ENCODE measurements at places on chromosomes 11 and 22.

- no peak for DNase-seq
These were observed 74.1 kb downstream of the CDKN1C start for GRCh38 chr11:2811206-2812091.

GRCh38 chr11:119188067-119188466 is 2.8 kb downstream of the NHERF4 start:
- no peak for DNase-seq

DNA sequence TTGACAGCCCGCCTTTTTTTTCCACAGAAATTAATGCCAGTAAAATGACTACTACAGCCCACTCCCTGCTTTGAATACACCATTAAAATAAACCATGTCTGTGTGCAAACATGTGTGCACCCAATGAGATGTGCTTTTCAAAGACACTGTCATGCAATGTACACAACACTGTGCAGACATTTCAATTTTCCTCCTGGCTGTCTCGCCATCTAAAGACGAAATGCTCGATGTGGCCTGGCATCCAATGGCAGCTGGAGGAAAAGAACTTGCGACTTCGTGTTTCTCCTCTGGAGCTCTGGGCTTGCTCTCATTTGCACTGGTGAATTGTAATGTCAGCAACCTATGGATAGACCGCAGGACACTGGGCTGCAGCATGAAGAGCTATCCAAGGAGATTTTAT is 147.0 kb upstream of the NAV2 start:
- DNase-seq, result no peak

GRCh38 chr22:25881210-25881755 is 139.3 kb downstream of the MYO18B start:
- DNase-seq, result no peak

- no peak for DNase-seq
These were observed 111.6 kb downstream of the WNT11 start for GRCh38 chr11:76094740-76095139.

DNA sequence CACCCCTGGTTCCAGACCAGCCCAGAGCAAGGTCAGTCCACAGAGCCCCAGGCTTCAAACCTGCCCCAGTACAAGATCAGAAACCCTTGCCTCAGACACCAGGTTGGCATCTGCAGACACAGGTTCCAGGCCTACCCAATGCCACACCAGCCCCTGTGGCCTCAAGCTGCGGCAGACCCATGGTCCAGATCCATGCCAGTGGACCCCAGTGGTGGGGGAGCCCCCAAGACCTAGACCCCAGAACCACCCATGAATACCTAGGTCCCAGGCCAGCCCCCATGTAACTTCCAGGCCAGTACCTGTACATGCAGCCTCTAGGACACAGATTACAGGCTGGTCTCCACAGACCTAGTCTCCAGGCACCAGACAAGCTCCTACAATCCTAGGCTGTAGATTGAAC is 1019.3 kb downstream of the JRKL start:
- no peak for DNase-seq

DNA sequence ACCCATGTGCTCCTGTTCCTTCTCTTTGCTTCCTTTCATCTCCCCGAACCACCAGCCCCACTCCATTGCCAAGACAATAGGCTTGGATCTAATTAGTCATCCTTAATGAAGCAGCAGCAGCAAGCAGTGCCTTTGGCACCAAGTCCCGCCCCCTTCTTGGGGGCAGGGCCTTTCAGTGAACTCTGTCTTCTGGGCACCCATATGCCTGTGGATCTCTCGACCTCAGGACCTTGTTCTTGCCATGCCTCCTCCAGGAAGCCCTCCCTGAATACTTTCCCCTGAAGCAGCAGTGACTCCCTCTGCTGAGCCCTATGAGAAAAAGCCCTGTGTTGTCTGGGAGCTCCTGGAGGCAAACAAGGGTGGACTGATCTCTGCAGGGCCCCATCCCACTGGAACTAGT is 32.1 kb downstream of the ARHGEF17 start:
- DNase-seq, result no peak

GRCh38 chr11:115612046-115612730 is 108.0 kb upstream of the CADM1 start:
- DNase-seq, result no peak

- no peak for DNase-seq
These were observed 2.7 kb downstream of the CCND1 start for GRCh38 chr11:69643646-69644045.

GRCh38 chr22:45639747-45640102 is 31.9 kb upstream of the ATXN10 start:
- no peak for DNase-seq

DNA sequence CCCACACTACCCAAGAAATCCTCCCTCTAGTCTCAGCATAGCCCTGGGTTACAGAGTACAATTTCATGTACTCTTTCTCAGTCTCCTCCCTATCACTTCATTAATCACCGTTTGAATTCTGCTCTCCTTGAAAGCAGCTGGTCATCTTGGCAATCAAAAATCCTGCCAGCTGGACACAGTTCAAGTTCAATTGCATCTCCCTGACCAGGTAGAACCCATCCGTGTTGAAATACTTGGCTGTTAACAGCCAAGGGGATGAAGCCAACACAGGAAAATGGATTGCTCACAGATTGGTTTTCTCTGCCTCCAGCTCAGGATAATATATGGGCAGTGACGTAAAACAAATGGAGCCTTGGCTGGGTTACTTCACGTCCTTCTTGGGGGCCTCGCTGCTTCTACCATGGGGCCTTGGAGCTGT is 55.1 kb upstream of the GRK3 start:
- DNase-seq, result no peak

DNA sequence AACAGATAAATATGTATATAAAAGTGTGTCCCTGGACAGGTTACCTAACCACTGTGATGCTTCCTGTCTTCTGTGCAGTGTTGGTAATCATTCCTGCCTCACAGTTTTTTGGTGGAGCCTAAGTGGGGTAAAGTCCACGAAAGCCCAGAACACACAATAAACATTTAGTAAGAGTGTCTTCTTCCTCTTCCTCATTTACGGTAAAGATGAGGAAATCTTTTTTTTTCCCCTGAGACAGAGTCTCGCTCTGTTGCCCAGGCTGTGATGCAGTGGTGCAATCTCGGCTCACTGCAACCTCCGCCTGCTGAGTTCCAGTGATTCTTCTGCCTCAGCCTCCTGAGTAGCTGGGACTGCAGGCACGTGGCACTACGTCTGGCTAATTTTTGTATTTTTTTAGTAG is 117.1 kb downstream of the LDLRAD3 start:
- DNase-seq, result no peak

DNA sequence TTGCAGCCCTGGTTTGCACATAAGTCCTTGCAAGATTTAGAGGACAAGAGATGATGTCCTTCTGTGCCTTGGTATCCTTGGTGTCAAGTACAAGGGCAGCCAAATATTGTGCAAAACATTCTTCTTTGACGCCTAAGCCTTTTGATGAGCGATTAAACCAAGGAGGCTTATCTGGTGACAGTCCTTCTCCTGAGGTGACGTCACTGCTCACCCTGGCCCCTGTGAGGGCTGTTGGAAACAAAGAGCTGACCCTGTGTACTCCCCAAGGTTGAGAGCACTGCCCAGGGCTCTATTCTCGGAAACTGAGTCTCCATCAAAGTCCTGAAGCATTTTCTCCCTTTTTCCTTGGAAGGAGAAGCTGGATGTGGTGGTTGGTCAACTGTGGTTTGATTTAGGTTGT is 4.7 kb upstream of the GRAMD1B start:
- DNase-seq, result no peak

GRCh38 chr11:94150704-94151685 is 22.4 kb downstream of the PANX1 start:
- no peak for DNase-seq

DNA sequence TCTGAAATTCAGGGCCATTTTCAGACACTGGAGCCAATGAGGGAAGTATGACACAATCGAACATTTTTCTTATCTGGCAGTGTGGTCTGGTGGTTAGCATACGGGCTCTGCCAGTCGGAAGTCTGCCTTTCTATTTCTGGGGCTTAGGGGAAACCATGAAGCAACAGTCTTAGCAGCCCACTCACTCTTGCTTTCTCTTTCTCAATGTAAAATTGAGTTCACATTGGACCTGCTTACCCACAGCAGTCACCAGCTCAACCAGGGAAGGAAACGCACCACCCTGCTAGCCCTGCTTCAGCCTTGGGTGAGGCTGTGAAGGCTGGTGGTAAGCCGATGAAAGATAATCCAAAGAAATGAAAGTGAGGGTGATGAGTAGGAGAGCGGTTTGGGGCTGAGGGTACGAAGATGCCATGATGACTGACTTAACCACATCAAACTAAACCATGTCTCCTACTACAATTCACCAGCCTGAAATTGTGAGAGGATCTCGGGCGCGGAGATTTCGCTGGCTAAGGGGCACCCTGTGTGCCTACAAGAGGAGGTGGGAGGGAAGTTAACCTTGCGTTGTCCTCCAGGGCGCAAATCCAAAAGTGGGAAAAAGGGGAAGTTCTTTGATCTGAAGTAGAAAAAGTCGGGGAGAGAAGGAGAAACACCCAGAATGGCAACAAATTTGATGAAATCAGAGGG is 2.0 kb upstream of the LMO2 start:
- no peak for DNase-seq

- DNase-seq, result no peak
These were observed 141.9 kb downstream of the CSNK2A3 start for GRCh38 chr11:11211186-11211585.

DNA sequence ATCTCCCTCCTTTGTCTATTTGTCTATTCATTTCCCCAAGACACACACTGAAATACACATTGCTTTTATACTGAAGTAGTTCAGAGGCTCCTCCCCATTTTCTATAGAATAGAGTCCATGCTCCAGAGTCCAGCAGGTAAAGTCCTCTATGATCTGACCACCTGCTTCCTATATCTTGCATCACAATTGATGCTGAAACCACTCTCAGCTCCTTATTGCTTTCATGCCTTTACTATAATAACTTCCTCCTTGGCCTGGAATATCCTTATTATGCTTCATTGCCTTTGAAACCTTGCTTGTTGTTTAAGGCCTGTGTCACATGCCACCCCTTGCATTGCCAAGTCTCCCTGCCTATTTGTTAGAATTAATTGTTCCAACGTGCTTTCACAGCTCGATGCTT is 12.6 kb downstream of the OR6Q1 start:
- no peak for DNase-seq

GRCh38 chr22:45475851-45476514 is 26.7 kb upstream of the FBLN1 start:
- DNase-seq, result no peak

GRCh38 chr11:69461272-69461962 is 20.0 kb upstream of the LINC01488 start:
- no peak for DNase-seq

DNA sequence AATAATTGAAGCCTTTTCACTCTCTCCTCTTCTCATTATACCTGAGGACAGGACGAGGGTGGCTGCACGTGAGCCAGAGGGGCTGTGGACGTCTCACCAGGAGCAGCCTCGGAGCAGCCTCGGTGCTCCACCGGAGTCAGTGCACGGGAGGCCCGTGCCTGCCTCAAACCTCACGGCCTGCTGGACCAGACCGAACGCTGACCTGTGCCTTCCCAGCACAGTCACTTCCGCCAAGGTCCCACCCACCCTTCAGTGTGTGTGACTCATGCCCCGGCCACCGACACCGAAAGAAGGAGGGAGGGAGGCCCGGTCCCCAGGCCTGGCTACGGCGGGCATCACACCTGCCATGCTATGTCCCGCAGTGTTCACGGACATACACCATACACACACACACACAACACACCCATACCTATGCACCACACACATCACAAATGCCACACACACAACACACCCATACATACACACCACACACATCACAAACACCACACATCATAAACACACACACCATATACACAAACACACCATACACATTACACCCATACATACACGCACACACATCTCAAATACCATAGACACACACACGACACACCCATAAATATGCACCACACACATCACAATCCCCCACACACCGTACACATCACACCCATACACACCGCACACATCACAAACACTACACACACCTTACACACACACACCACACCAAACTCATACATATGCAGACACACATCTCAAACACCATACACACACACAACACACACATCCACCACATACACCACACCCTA is 1506.5 kb downstream of the TBC1D22A start:
- no peak for DNase-seq

GRCh38 chr22:19871845-19872778 is 17.4 kb upstream of the GNB1L start:
- DNase-seq, result no peak

DNA sequence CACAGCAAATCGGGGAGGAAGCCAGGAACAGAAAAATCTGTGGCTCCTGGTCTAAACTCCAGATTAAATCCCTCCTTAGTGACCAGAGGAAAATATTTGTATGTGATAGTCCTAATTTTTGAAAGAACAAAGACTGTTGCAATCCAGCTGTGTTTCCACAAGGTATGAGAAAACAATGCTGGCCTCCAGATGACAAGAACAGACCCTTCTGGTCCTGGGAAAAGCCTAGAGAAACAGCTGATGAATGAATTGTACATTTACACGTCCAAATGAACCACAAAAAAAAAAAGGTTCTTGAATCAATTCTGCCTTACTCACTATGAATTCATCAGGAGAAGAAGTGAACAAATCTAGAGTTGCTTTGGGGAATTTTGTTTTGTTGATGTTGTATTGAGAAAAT is 63.7 kb downstream of the ETS1 start:
- no peak for DNase-seq

DNA sequence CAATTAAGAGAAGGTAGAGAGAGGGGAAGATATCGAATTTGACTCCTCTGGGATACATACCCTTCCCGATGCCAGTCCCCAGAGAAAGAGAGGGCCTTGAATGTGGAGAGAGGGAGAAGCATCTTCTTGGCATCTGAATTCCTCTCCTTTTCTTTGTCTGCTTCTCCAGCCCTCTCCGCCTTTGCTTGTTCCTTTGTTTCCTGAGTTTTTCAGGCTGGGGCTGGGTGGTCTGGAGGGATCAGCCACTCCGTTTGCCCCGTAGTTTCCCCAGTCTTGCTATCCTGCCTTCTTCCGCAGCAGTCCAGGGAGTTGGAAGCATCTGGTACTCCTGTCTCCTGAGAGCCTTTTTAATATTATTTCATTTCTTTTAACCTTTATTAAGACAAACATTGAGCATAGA is 107.1 kb upstream of the CADM1 start:
- no peak for DNase-seq

DNA sequence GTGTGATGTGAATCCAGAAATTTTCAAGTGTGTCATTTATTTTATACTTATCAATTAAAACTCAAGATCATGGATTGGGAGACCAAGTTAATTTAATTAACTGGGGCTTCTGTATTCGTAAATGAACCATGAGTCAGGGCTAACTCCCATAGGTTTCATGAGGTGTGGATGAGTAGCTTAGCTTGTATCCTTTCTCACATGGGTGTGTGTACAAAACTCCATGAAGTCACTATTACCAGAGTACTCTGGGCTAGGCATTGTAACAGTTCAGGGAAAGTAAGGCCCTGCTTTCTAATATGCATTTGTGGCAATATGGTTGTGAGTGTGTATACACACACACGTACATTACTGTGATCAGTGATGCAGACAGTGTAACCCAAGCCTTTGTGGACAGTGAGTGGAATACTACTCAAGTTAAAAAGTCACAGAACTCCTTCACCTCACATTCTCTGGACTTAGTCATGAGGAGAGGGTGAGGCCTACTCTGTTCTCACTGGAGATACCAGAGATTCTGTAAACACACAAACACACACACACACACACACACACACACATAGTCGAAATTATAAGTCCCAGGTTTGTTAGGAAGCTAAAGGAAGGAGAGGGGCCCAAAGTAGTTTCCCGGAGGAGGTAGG is 3.5 kb downstream of the CNTF start:
- no peak for DNase-seq

All from HS-5 (cell line).